C1 segment of cervical spinal cord (tissue), 14 donors: ENCODE measurements at places on chromosomes 11 and 22.

DNA sequence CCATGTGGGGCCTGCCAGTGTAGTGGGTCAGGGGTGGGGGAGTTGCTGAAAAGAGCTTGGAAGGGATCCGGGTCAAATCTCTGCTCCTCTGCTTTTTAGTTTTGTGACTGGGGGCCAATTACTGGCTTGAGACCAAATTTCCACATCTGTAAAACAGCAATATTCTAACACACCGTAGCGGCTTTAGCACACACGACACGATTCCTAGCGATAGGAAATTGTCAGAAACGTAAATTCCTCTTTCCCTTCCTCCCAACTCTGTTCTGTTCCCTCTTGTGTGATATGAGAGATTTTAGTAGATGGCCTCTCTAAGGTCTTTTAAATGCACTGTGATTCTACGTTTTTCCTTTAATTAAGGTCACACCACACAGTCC lies 71.9 kb downstream of the MICAL2 start:
- no peak for DNase-seq

GRCh38 chr11:102116453-102117205 lies 6.4 kb downstream of the YAP1 start:
- DNase-seq: no peak

GRCh38 chr22:47457021-47457420 lies 694.6 kb downstream of the TBC1D22A start:
- no peak for DNase-seq

DNA sequence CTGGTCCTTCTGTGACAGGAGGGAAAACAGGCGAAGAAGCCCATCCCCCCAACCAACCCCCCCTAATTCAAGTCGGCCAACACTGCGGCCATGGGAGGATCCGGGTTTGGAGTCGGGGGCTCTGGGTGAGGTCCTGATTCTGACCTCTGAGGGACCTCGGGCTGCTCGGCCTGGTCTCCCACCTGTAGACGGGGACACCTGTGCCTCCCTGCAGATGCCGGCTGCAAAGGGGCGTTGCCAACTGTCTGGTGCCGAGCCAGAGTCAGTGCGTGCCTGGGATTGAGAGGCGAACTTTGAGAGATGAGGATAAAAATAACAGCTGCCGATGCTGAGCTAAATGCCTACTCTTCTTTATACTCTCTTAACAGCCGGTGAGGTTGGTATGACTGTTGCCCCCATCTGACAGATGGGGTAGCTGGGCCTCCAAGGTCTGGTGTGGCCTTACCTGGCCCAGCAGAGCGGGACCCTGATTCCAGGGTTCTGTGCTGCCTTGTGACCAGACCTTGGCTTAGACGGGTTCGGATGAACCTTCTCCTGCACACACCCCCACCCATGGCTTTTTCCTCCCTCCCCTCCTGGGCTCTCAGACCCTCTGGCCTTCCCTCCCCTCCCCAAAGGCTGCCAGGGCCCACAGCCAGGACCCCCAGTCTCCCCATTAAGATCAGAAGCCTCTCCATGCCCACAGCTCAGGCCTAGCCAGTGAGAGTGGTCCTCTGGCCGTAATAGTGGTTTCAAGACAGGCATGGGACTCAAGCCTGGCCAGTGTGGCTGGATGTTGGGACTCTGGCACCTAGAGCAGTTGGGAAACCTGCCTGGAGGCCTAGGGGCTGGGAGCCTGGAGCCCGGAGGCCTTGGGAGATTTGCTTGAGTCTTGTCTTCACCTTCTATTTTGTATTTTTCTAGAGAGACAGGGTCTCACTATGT lies 41.7 kb downstream of the KCNJ4 start:
- no peak for DNase-seq

DNA sequence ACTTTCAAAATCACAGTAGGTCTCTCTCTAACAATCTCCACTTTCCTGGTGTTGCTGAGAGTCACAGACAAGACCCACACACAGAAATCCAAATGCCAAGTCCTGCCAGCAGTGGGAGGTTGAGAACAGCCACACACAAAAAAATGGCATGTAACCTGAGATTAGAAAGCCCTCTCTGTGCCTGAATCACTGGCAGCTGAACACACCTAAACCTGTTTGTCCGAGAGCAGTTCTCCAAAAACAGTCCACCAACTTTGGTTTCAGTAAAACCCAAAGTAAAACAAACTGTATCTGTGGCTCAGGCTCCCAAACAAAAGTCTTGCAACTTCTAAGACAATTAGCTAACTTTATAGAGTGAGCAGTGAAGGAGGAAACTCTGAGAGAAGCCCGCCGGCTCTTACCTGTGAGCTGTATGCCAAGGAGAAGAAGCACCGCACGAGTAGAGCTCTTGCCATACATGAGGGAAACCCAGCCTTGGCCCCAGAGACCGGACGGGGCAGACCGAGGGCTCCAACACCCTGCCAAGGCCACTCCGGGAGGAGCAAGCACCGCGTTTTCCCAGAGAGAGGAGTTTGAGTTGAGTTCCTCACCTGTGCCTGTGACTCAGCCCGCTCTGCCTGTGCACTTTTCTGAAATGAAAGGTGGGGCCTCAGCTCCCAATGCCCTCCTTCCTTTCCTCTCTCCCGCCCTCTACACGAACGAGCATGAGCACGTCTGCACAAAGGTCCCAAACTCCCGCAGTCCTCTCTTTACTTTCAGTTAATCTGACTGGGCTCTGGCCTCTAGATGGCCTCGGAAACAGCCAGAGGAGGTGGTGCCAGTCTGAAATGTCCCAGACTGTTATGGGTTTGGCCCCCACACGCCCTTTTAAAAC lies at the start of gene MPZL2:
Gene MPZL2 (minus strand): TSS at position 603 of the 874 bp plus-strand sequence. CDS start 144 bp downstream, at position 459.
- DNase-seq: no peak

DNA sequence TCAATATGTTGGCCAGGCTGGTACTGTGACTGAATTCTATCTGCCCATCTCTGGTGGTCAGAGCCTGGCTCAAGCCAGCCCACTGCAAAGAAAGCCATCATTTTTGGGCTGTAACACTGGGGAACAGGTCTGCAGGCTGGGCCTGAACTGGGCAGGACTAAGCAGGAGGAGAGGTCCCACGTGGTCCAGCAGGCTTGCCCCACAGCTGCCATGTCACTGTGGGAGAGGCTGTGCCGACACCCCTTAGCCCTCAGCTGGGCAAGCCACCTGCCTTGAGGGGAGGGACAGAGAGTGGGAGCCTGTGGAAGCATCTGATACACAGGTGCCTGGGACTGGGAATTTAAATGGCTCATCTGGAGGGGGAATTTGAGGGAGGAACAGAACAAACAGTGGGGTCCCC lies 66.7 kb upstream of the CLTCL1 start:
- DNase-seq: no peak

- DNase-seq: no peak
Measured at GRCh38 chr11:91686700-91687099, 537.9 kb upstream of the FAT3 start.
